SK-N-DZ (cell line): ENCODE measurements at places on chromosomes 2 and 18.

- DNase-seq = peak; percentile 62
These were observed 60.3 kb upstream of the SP3 start for GRCh38 chr2:174025271-174026121.

GRCh38 chr2:7346336-7346735, 429.1 kb downstream of the RNF144A start:
- DNase-seq = no peak

DNA sequence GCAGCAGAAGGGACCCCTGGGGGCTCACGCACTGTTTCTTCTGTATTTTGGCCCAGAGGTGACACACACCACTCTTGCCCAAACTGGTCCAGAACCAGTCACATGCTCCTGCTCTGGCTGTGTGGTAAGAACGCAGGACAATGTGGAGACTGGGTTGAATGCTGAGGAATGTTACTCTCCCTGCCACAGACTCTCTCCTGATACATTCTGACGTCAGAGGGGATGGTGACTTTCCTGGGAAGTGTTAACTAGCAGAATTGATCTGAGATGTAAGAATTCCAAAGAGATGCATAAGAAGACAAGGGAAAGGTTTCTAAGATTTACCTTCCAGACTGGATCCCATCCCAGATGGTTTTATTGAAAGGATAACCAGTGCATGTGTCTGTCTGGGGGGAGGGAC, 100.8 kb downstream of the ASB1 start:
- DNase-seq = no peak

DNA sequence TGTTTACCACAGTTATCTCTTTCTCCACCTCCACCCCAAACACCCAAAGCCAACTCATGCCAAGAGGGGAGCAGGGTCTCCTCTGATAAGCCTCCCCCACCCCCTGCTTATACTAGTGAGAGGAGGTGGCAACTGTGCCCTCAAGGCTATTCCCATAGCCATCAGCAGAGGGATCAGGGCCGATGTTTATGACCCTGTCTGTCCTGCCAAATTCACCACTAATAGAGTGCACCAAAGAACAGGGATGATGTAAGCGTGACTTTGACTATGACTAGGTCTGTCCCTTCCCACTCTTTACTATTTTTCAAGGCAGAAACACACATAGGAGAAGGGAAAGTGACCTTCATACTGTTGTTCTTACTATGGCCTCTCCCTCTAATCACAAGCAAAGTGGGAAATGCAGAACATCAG, 74.6 kb downstream of the CLHC1 start:
- DNase-seq = no peak

GRCh38 chr18:55588111-55588869, at the start of gene TCF4:
TSS of gene TCF4 (minus strand) at chr18:55588192. CDS start at chr18:55587116, 1,076 bp downstream.
- peak; percentile 79 for DNase-seq

GRCh38 chr2:155308367-155309009, 610.0 kb downstream of the KCNJ3 start:
- DNase-seq = no peak

DNA sequence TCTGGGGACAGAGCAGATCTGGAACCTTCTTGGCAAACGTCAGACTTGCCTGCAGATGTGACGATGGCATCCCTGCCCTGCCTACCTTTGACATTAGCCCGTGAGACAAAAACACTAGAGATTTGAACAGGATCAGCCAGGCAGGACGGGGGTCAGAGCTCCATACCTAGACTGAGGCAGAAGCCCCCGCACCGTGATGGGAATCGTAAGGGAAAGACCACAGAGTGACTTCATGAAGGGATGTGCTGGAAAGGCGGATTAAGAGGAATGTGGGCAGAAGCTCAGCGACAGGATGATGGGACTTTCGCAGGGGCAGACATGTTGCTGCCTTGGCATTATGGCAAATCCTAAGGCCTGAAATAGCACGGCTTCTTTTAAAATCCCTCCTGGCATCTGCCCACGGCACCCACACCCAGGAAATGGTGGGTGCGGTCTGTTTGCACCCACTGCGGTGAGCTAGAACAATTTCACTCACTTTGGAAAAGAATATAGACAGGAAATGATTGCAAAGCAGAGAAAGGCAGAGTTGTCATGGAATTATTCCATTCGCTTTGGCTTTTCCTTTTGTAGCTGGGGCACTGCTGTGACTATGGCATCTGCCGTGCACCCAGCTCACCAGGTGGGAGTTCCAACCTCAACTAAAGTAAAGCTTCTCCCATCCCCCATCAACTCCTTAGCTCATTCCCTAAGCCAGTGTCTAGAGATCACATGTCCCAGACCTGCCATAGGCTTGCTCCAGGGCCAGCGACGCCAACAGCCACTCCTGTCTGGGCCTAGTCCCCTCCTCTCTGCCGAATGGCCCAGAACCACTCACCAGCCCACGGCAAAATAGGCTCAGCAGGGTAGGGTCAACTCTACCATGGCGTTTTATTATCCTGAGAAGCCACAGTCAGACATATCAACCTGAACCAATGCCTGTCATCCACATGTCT, 112.7 kb upstream of the NPAS2 start:
- no peak for DNase-seq

GRCh38 chr2:71919708-71920107, 228.0 kb downstream of the CYP26B1 start:
- DNase-seq = no peak

- no peak for DNase-seq
These were observed 41.8 kb downstream of the SNED1 start for GRCh38 chr2:241040081-241040803.

GRCh38 chr2:33946193-33946592, 347.1 kb upstream of the FAM98A start:
- no peak for DNase-seq

- DNase-seq = no peak
These were observed 44.0 kb downstream of the TET3 start for GRCh38 chr2:74028741-74029140.

DNA sequence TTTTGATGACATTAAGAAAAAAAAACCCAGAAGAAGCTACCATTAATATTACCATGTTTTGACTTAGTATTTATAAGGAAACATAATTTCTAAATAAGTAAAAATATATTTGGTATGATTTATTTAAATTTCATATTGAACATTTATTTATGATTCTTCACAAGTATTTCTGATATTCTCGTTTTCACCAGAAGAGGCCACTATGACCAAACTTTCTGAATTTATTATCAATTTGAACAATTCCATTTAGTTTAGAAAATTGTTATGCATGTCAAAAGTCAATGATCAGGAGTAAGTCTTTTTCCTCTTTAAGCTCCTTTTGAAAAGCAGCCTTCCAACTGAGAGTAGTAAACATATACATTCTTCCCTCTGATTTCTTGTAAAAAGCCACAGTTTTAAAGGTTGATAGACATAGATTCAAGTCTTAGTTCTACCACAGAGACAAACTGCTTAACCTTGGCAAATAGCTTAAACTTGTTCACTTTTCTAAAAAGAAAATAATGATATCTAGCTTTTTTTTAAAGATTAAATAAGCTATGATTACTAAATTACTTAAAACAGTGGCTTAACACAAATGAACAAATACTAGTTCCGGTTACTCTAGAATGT, 329.9 kb downstream of the TRIB2 start:
- DNase-seq = peak; percentile 29

DNA sequence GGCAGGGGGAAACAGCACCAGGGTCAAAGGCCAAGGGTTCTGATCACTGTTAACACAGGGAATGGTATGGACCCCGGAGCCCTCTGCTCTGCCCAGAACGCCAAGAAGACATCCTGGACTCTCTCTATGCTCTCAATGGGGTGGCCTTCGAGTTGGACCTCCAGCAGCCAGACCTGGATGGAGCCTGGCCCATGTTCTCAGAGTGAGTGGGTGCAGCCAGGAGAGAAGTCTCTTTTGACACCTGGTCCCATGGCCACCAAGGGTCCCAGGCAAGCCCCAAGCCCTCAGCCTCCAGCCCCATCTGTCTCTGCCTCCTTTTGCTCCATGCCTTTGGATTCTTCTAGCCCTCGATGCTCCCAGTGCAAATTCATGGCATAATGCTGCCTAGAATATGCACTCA, 4.1 kb downstream of the RUFY4 start:
- DNase-seq = no peak

DNA sequence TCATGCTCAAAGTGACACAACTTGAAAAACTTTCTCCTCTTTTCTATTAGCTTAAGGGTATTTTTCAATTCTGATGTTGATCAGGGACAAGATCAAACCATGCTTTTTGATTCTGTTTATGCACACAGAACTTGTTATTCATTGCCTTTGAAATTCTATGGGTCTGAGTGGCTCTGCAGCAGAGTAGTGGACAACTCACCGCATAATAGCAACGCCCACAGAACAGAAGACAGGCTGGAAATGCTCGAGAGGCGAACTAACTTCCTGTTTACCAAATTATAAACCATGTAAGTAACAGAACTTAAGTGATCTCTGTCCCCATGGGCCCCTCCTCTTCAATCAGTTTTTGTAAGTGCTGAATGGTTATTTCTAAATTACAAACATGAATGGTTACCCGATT, 131.2 kb downstream of the CBLN2 start:
- DNase-seq = no peak

GRCh38 chr2:23301136-23301535, 83.8 kb upstream of the KLHL29 start:
- DNase-seq = no peak

DNA sequence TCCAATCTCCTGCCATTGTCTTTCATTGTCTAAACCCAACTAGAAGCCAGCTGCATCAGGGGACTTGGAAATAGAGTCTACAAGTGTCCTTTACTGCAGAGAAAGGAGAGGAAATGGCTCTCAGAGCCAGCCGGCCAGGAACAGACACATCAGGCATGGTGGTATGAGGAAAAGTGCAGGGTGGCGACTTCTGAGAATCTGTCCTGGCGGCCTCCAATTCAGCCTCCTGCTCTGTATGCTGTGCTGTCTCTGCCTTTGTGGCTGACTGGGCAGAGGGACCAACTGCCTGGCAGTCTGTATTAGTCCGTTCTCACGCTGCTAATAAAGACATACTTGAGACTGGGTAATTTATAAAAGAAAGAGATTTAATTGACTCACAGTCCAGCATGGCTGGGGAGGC, 36.8 kb upstream of the AQP4 start:
- DNase-seq = no peak

DNA sequence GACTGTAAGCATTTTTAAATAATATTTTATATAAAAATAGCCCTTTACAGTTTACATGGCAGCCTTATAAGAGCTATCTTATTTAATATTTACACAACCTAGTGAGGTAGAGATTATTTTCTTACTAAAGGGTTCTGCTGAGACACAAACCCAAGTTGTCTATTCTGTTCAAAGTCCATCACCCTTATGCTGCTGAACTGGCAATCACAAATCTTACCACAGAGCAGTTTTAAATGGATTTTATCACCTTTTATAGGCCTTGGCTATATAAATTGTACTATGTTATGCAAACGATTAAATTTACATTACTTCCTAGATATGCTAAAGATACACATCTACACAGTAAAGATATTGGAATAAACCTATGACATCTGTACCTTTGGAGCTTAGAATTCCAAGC, 40.7 kb downstream of the RBM45 start:
- DNase-seq = no peak

- DNase-seq = no peak
These were observed 64.7 kb upstream of the MAPRE2 start for GRCh38 chr18:34976534-34976898.

DNA sequence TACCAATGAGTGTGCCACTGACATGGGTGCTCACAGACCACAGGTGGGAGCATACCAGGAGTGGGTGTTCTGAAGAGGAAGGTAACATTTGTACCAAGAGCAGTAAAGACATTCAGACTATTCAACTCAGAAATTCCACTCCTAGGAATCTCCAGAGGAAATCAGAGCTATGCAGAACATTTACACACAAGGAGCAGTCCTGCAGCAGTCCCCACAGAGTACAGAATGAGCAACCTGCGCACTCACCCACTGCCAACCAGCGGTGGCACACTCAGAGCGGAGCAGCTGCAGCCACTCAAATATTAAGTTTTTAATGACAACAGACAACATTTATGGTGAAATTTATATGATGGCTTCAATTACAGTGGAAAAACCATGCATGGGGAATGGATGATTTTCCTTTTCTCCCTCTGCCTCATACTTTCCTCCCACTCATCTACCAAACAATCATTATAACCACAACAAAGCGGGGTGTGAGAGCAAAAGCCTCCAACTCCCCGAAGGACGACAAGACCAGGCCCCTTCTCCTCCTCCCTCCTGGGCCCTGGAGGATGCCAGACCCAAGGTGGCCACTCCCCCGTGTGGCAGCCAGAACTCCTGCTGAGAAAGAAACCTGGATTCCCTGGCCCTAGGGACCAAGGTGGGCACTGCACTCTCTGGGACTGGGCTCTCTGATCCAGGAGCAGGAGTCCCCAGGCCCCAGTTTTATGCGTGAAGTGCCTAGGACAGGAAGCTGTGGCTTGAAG, 5.4 kb downstream of the HS6ST1 start:
- peak; percentile 48 for DNase-seq

DNA sequence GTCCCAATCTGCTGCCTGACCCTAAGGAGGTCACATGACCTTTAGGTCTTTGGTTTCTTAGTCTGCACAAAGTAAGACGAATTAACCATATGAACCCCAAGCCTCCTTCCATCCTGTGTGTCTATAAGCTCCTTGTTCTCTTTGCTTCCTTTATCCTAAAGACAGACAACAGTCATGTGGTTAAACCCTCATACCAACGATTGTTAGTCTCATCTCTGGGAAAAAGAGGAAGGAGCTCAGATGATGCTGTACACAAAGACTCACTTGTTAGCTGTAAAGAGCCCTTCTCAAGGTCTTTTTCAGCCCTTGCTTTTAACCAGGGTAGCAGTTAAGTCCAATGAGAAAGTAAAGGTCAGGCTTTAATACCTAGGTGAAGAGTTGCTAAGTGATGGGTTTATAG, 443.7 kb downstream of the TNS1 start:
- DNase-seq = no peak

- peak; percentile 28 for DNase-seq
These were observed 155.0 kb downstream of the ARHGAP15 start for GRCh38 chr2:143284087-143284675.
